ENCODE measurements at places on chromosomes 4 and X.

DNA sequence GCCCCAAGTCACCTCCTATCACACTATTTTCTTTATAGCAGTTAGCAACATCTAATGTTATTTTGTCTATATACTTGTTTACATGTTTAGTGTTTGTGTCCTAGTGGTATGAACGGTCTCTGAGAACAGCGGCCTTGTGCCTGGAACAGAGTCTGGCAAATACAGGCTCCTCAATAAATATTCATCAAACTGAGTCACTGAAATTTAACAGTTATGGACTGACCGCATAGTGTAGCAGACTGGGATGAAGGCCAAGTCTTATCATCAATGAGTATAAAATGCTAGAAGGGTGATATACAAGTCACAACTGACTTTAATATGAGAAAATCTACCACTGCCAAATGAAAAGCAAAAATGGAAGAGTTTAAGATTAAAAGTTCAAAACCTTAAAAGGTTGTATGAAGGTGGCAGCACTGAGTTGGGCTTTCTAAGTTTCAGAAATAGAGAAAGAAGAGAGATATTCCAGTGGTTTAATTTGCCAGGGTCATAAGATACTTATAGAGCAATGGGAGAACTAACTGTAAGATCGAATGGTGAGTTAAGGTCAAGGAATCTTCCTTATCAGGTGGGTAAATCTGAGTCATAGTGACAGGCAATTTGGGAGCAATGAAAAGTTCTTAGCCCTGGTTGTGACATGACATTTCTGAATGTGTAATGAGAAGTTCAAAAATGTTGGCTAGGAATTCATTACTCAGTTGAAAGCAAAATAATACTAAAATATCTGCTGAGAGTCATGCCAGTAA lies 34.9 kb downstream of the ELOVL6 start:
- no peak for DNase-seq

GRCh38 chrX:3161681-3162080 lies 120.4 kb downstream of the ARSF start:
- DNase-seq: no peak

DNA sequence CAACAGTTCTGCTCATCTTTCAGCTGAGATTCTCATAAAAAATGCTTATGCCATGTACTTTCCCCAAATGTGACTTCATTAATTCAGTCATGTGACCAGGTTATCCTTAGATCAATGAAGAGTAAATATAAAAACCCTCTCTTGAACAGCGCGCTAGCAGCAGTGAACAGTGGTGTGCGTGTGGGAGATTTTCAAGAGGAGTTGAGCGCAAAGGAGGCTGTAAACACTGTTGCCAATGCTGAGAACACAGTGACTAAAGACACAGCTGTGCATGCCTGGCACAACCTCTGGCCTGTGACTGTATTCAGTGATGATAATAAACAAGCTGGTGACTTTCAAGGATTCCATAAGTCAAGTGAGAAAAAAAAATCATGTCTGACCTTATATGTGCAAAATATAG lies 25.1 kb downstream of the MSX1 start:
- DNase-seq: no peak

GRCh38 chrX:47091149-47091775 lies 13.0 kb downstream of the RGN start:
- DNase-seq: no peak

- DNase-seq: no peak
These were observed 41.6 kb upstream of the ACSL4 start for GRCh38 chrX:109774706-109775105.

DNA sequence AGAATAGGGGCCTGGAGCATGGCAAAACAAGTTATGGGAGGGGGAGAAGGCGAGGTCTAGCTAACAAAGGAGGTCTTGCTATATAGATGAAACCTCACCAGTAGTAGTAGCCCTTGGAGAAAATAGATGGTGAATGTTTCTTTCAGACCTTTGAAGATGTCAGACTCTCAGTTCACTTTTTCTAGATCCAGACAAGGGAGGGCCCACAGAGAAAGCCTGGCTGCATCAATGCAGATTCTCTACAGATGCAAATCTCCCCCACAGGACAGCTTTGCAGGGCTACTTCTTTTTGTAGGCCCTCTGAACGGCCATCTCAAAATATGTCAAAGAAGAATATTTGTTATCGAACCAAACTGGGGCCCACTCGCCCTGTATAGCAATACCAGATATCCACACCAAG lies 159.7 kb downstream of the ANK2 start:
- DNase-seq: no peak

DNA sequence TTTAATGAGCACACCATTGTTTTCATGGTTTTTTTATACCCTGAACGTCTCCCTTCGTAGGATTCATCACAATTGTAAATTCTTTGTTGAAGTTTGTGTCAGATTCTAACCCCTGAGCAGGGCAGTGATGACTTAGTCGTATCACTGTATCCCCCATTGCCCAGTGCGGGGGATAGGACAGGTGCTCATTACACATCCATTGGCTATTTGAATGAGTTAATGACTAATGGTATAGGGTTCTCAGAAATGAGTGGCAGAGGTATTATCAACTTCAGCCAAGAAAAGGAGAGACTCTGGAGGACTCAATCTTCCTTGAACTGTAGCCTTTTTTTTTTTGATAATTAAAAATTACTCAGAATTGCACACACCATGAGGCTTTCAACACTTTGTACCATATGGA lies 64.6 kb downstream of the SYNPO2 start:
- DNase-seq: no peak

DNA sequence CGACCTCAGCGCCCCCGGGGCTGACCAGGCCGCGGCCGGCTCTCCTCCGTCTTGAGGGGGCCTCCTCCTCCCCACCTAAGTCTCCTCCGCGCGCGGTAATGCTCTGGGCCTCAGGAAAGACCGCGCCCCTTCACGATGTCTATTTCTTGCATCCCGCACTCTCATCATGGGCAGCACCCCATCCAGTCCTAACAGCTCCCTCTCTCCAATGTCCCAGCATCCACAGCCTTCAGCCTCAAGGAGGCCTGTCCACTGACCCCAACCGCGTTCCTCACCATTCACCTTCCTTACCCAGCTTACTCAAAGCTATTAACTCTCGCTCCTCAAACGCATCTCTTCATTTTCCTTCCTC lies 77.5 kb downstream of the MAGED4 start:
- DNase-seq: no peak

DNA sequence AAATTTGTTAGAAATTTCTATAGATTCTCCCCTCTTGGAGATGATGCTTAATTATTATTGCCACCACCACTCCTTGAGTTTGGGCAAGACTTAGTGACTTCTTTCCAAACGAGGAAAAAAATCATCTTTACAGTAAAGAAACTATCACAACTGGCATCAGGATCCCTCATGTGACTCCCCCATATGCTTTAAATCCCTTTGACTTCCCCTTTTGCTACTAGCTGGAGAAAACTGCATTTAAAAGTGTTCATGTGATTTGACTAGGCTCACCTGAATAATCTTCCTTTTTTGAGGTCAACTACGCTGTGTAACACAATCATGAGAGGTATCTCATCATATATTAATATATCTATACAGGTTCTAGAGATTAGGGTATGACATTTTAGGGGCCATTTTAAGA lies 30.3 kb upstream of the ENOX2 start:
- DNase-seq: no peak

DNA sequence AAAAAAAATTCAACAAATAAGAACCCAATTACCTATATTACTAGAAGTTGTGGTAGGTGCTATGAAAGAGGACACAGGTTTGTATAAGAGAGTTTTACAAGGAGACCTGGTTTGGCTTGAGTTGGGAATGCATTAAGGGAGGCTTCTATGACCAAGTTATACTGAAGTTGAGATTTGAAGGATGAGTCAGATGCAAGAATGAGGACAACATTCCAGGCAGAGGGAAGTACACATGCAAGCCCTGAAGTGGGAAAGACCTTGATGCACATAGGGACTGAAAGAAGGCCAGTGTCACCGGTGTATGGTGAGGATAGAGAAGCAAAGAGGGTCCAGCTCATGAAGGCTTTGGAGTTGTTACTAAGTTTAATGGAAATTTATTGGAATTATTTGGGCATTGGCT lies 52.2 kb downstream of the ANK2 start:
- no peak for DNase-seq

- DNase-seq: no peak
These were observed 240.0 kb upstream of the GALNTL6 start for GRCh38 chr4:171573181-171573580.

- DNase-seq: no peak
These were observed 227.6 kb upstream of the MAB21L2 start for GRCh38 chr4:150354214-150354796.

DNA sequence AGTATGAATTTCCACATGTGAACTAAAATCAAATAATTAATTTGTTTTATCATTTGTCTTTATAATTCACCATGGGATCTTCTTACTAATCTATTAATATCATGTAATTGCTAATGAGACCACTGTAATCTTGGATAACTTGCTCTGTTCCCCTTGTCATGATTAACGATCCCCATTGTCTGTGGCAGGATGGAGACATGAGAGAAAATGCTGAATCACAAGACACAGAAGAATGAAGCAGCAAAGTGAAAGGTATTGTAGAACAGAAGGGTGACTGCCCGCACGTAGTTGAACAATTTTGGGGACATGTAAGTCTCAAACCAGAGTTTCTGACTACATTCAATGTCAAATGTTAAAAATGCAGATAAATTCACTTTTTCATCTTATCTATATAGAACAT lies 135.2 kb downstream of the EPHA5 start:
- DNase-seq: no peak

GRCh38 chr4:71151054-71151453 lies 157.6 kb downstream of the DCK start:
- DNase-seq: no peak

DNA sequence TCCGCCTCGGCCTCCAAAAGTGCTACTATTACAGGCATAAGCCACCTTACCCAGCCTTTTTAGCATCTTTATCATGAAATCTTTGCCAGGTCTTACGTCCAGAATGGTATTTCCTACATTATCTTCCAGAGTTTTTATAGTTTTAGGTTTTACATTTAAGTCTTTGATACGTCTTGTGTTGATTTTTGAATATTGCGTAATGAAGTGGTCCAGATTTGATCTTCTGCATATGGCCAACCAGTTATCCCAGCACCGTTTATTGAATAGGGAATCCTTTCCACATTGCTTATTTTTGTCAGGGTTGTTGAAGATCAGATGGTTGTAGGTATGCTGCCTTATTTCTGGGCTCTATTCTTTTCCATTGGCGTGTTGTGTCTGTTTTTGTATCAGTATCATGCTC lies 349.6 kb downstream of the KCTD8 start:
- no peak for DNase-seq

DNA sequence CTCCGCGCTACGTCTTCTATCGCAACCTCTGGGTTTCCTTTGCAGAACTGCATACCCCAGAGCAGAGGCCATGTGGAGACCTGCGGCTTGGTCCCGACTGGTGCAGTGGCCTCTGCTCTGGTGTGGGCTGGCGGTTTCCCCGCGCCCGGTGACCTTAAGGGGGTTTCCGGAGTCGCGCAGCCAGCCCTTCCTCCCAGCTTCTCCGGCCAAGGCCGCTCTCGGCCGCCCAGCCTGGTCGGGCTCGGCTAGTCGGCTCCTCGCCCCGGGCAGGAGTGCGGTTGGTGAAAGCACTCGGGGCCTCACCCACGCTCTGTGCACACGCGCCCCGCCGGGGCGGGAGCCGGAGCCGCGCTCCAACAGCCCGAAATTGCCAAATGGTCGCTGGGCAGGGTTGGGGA lies 84.9 kb downstream of the BCOR start:
- no peak for DNase-seq

DNA sequence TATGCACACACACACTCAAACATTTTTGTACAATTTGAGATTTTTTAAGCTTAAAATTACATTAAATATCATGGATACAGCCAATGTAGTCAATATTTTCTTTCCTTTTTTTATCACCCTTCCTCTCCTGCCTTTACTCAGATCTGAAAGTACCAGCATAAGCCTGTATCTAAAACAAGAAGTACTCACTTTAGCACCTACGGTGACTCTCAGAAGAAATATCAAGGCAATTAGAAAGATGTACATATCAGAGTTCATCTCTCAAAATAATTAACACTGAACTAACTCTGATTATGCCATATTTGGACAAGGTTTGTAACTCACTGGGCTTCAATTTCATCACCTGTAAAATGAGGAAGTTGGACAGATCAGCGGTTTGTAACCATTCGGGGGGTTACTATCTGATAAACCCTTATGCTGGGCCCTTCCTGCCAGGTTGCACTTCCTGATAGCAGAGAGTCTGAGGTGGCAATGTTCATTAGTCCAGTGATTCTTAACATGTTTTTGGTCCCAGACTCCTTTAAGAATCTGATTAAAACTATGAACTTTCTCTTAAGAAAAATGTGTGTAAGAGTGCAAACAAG lies 5.7 kb upstream of the GPR174 start:
- no peak for DNase-seq

GRCh38 chr4:59608466-59608865 lies 1591.7 kb upstream of the ADGRL3 start:
- no peak for DNase-seq

All from T follicular helper cell (primary cell).